NCI-H1048 (cell line): ENCODE measurements at places on chromosomes 3 and 15.

GRCh38 chr3:41202834-41203345 lies 3.6 kb downstream of the CTNNB1 start:
- DNase-seq, result no peak

- DNase-seq, result no peak
These were observed 103.2 kb upstream of the SLCO2A1 start for GRCh38 chr3:134132961-134133360.

DNA sequence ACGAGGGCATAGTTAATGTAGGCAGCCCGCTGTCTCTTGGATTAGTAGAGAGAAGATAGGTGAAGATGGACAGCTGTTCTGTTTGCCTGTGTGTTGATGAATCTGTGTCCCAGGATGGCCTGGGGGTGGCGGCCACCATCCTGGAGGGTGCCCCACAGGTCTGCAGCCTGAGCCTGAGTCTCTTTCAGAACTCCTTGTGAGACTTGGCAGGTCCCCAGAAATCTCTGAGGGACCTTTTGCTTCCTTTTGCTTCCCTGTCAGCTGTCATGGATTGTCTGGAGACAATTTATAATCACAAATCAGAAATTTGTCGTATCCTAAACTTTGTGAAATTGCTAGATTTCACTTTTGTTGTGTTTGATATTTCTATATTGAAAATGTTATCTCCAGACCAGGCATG lies 17.4 kb downstream of the FAN1 start:
- no peak for DNase-seq

- DNase-seq, result no peak
These were observed 36.9 kb downstream of the SH3BP5 start for GRCh38 chr3:15295506-15295905.

- no peak for DNase-seq
These were observed 365.5 kb downstream of the SHQ1 start for GRCh38 chr3:72482589-72483321.

DNA sequence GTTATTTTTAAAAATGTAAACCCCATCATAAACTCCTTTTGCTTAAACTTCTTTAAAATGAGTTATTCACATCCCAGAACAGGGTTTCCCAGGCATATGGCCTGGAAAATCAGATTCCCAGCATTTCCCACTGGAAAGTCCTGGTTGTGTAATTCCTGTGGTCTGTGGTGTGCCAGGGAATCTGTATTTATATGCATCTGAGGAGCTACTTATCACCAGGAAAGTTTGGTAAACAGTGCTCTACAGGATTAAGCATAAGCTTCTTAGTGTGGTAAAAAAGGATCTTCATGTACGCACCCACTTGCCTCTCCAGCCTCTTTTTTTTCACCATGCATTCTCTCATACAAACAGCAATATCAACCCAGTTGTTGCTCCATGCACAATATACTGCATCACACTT lies 28.2 kb downstream of the MEIS2 start:
- no peak for DNase-seq

- no peak for DNase-seq
These were observed 13.7 kb upstream of the U2SURP start for GRCh38 chr3:142987707-142988106.

DNA sequence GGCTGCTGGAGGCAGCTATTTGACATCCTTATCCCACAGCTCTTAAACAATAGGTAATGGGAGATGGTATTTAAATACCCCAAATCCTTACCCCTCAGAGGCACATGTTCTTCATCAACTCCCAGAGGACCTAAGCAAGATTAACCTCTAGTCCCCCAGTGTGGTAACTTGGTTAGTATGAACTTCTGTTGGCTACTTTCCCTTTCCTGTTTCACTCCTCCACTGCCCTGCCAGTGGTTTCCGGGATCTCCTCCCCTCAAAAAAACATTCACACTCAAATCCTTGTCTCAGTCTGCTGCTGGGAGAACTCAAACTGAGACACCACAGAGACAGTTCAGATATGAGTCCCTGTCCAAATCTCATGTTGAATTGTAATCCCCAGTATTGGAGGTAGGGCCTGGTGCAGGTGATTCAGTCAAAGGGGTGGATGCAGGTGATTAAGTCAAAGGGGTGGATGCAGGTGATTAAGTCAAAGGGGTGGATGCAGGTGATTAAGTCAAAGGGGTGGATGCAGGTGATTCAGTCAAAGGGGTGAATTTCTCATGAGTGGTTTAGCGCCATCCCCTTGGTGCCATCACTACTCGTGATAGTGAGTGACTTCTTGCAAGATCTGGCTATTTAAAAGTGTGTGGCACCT lies 335.0 kb upstream of the CTNNB1 start:
- no peak for DNase-seq

DNA sequence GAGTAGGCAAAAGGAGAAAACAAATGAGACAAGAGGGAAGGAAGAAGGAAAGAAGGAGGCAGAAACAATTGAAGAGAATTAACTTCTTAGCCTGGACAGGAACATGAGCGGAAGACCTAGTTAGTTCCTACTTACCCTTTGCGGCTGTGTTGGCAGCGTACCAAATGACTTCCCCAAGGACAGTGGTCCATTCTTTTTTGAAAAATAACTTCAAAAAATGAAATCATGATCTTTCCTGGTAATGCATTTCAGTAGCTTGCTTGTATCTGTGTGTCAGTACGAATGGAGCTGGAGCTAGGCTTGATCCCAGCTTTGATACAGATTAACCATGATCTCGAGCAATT lies 41.5 kb upstream of the CFAP161 start:
- DNase-seq, result no peak

- no peak for DNase-seq
These were observed 299.7 kb upstream of the LMCD1 start for GRCh38 chr3:8201886-8202285.

DNA sequence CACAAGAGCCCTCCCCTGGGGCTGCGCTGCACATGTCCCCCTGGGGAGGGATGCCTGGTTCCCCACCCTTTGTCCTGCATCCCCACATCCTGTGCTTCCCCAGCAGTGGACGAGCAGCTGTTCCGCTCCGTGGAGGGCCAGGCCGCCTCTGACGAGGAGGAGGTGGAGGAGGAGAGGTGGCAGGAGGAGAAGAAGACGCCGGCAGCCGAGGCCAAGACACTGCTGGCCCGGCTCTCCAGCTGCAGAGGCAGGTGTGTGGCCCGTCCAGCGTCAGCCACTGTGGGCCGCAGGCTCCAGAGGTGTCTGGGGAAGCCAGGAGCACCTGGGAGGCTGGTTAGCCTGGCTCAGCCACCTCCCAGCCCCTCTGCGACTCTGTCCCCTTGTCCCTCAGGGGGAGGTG lies 27.9 kb upstream of the GP9 start:
- DNase-seq, result no peak

DNA sequence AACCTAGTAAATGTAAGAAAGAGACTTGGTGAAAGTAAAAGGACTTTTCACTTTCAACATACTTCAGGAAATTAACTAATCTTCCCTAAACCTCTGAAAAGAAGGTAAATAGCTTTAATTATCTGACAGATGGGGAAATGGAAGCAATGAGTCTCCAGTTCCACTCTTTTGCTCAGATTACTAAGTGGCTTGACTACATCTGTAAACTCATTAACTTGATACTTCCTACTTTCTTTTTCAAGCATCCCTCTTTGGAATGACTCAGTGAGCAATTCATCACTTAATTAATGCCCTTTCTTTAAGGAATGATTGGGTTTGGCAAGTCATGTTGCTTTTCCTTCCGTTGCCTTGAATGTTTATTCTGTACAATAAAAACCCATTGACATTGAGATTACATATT lies 234.2 kb downstream of the GRM7 start:
- DNase-seq, result no peak

GRCh38 chr15:90762109-90762508 lies 45.0 kb downstream of the BLM start:
- DNase-seq, result no peak

- no peak for DNase-seq
These were observed 3.1 kb downstream of the SLC15A2 start for GRCh38 chr3:121897296-121897695.

GRCh38 chr3:112171144-112171543 lies 38.1 kb upstream of the GCSAM start:
- no peak for DNase-seq

DNA sequence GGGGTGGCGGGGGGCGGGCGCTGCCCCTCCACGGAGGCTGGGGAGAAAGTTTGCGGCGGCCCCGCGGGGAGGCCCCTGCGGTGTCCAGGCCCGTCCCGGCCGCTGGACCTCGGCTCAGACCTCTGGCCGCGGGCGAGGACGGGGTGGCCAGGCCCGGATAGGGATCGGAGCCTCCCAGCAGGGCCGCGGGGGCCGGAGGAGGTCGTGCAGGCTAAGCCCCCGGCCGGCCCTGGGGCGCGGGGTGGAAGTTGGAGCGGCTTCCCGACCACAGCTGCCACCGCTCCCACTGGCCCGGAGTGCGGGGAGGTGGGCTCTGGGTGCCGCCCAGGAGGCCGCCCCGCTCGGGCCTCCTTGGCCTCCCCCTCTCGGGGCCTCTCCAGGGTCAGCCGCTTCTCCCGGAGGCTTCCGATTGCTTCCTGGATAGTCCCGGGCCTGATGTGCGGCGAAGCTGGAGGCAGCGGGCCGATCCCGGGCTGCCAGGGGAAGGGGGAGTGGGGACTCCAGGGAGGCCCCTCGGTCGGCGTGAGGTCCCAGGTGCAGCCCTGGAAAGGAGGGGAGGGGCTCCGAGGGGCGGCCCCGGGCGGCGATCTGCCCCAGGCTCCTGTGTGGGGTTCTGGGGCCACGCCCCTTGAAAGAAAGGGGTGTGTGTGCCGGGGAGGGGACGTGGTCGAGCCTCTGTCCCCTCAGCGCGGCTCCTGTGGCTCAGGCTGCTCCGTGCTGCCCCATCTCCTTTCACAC lies 907 bp downstream of the PLXNA1 start:
- DNase-seq, result no peak

- no peak for DNase-seq
These were observed 345.8 kb upstream of the ADAMTS9 start for GRCh38 chr3:65033576-65033975.

- DNase-seq, result no peak
These were observed 5.8 kb downstream of the PRKCD start for GRCh38 chr3:53166781-53167291.

GRCh38 chr3:108137460-108137814 lies 46.6 kb upstream of the CD47 start:
- no peak for DNase-seq

DNA sequence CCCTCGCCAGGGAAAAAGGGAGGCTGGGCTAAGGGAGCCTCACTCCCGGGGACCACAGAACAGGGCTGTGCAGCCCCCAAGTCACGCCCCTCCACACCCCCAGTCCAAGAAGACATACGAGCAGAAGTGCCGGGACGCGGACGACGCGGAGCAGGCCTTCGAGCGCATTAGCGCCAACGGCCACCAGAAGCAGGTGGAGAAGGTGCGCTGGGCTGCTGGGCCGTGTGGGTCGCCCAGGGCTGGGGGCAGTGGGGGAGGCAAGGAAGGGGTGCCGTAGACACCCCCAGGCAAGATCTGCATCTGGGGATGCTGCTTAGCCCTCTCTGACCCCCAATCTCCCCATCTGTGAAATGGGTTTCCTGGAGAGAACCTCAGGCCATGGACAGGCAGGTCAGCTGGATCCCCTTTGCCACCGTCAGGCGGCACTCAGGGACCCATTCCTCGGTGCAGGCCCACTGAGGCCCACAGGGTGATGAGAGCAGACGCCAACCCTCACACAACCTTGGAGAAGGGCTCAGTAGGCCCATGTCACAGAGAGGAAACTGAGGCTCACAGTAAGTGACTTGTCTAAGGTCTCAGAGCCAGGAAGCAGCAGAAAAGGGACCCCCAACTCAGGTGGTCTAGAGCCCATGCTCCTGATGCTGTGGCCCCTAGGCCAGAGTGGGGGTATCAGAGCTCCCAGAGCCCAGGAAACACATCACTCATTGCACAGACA lies 33.7 kb downstream of the PSTPIP1 start:
- DNase-seq, result no peak

DNA sequence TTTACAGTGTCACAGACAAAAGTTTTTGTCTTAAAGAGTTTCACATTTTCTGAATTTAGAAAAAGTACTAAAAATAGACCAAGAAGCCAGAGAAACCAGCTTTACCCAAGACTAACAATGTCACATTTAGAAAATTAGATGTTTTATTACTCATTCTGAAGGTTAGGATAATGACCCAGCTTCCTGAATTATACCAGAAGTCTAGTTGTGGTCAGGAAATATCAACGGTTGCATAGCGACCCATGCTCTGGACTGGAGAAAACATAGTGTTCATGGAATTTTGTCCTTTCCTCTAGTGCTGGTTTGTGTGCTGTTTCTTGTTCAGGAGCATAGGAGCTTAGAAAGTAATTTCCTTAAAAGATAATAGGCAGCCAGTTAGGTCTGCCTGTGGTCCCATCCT lies 59.0 kb downstream of the DPPA2 start:
- no peak for DNase-seq

- DNase-seq, result no peak
These were observed 713.2 kb downstream of the NLGN1 start for GRCh38 chr3:174110761-174111160.

DNA sequence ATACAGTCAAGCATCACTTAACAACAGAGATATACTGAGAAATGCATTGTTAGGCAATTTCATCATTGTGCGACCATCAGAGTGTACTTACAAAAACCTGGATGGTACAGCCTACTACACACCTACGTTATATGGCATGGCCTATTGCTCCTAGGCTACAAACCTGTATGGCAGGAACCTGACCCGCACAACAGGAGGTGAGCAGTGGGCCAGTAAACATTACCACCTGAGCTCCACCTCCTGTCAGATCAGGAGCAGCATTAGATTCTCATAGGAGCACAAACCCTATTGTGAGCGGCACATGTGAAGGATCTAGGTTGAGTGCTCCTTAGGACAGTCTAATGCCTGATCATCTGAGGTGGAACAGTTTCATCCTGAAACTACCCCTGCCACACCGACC lies 89.7 kb downstream of the SCAPER start:
- no peak for DNase-seq

GRCh38 chr3:157581371-157581770 lies 78.2 kb upstream of the VEPH1 start:
- DNase-seq, result no peak

DNA sequence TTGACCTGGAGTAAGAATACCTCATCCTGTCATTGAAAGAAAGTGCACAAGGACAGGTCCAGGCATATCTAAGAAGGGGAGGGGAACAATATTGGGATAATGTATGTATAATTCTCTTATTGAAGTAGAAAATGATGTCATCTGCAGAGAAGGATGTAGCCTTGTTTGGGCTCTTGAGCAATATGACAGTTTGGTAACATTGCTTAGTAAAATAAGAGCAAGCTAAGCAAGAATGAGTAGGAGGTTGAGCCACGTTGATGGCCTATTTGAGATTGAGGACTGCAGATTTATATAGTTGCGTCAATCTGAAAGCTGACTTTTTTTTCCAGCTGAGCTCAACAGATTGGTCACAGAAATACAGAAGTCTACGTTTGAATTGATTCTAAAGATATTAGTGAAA lies 145.2 kb downstream of the FILIP1L start:
- DNase-seq, result no peak
